Muscle of arm (tissue), 14 donors: ENCODE measurements at places on chromosomes 7 and 10.

DNA sequence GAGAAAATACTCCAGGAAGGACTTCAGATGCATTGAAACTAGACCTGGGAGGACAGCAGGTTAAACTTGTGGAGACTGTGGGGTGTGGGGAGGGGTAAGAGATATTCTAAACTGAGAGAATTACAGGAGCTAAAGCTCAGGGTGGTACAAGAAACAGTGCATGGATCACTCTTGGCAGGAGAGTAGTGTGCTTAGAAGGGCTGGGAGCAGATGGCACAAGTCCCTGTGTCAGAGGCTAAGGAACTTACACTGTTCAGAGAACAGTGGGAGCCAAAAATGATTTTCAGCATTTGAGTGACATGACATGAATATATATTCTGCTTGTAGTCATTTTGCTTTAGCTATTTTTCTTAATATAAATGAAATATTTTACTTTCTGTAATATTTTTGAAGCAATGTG is 36.0 kb upstream of the LAMB1 start:
- DNase-seq: no peak

GRCh38 chr7:94741179-94741578 is 85.2 kb upstream of the SGCE start:
- DNase-seq: no peak

- DNase-seq: no peak
Measured at GRCh38 chr10:74641659-74642058, 184.7 kb upstream of the KAT6B start.

DNA sequence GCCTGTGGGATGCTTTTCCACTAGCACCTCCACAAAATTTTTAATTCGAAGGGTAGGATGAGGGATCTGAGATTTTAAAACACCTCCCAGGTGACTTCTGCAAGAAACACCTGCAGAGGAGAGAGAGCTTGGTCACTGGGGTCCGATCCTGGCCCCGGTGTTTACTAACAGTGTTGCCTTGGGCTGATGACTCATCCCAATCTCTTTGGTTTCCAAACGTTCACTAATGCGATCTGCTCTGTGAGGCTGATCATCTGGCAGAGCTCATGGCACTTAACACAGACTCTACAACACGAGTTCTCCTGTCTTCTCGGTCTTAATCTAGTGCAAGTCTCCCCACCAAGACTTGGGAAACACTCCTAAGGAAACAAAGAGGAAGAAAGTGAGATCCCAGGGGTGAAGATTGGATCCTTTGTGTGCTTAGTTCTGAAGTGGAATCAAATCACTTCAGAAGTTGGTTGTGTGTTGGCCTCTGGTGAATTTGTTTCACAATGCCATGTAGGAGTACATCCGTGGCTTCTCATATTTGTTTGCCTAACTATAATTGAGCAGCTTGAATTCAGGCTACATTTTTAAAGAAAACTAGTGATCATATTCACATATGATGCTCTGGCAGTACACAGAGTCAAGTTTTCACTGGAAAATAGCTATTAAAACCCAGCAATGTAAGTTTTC is 407.9 kb downstream of the NRG3 start:
- no peak for DNase-seq

- DNase-seq: no peak
Measured at GRCh38 chr7:148581624-148582023, 8.9 kb upstream of the C7orf33 start.

- no peak for DNase-seq
Measured at GRCh38 chr10:11387551-11388222, 223.8 kb downstream of the USP6NL start.

DNA sequence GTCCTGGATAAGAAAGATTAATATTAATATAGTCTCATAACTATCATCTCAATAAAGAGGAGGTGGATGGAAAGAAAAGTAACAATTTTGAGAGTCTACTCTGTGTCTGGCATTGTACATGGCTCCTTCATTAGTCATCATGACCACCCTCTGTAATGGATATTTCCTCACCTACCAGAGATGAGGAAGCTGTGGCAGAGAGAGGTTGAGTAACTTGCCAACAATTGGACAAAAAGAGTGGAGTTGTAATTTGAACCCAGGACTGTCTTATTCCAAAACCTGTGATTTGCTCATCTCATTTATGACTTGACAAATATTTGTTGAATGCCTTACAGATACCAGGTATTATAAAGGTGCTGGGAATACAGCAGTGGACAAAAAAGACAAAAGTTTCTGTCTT is 2.1 kb upstream of the IDE start:
- no peak for DNase-seq

DNA sequence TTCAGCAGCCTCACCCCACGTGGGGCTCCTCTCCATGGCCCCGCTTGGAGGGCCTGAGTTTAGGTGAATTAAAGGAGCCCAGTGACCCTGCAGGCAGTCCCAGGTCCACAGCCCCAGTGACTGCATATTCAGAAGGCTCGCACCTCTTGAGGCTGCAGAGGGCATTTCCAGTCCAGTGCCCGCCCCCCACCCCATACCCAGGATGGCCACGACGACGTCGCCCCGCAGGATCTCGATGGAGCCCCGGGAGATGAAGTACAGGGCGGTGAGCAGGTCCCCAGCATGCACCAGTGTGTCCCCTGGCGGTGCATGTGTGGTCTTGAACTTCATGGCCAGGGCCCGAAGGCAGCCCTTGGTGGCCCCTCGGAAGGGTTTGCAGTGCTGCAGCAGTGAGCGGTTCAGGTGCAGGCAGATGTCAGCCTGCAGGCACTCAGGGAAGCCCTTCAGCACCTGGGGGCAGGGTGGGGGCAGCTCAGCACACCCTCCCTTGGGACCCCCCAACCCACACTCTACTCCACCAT is 28.1 kb downstream of the KCNH2 start:
- DNase-seq: no peak

DNA sequence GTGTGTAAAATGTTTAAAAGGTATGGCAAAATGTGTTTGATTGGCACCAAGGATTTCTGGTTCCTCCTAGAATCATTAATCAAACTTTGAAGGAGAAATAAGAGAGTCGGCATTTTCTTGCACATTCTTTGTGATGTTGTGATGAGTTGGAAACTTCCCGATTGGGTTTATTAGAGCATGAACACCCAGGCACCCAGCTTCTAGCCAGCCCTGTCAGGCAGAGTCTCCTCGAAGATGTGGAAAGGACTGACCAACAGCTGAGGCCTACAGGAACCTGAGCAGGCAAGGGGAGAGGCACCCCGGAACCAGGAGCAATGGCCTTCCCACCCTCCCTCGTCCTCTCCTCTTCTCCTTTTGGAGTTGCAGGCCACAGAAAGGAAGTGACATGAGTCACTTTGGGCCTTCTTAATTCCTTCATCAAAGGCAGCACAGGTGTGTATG is 68.7 kb downstream of the EGFR start:
- DNase-seq: no peak

GRCh38 chr10:49541762-49542161 is 2.8 kb upstream of the ERCC6 start:
- DNase-seq: no peak

DNA sequence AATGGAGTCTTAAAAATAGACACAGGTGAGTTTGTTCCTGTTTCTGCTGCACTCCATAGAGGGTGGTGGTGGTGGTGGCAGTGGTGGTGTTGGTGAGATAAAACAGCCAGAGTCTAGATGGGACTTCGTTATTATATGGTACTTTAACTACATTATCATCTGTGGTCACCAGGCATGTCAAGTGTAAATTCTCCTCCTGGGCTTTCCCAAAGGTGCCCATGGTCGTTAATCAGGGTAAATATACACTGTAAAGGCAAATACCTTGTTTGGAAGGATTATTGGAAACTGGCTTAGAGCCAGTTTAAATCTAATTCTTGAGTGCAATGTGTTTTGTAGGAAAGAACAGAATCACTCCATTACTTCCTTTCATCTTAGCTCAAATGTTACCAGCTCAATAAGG is 21.5 kb upstream of the COMMD3 start:
- DNase-seq: no peak

GRCh38 chr10:78212786-78213175 is 179.1 kb downstream of the RPS24 start:
- no peak for DNase-seq

DNA sequence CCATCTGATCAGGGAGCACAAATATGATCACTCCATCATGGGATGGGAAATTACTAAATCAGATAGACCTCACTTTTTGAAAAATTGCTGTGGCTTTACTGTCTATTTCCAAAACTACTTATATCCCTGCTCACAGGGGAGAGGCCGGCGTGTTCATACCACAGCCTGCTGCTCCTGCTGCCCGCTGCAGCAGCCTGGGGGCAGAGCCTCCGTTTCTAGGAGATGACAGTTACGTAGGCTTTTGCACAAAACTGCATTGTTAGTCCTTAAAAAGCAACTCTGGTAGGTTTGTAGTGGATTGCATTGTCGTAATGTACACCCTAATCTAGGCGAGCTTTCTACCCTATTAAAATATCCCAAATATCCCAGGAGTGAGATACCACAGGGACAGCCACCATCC is 203.7 kb downstream of the EBF3 start:
- DNase-seq: no peak

DNA sequence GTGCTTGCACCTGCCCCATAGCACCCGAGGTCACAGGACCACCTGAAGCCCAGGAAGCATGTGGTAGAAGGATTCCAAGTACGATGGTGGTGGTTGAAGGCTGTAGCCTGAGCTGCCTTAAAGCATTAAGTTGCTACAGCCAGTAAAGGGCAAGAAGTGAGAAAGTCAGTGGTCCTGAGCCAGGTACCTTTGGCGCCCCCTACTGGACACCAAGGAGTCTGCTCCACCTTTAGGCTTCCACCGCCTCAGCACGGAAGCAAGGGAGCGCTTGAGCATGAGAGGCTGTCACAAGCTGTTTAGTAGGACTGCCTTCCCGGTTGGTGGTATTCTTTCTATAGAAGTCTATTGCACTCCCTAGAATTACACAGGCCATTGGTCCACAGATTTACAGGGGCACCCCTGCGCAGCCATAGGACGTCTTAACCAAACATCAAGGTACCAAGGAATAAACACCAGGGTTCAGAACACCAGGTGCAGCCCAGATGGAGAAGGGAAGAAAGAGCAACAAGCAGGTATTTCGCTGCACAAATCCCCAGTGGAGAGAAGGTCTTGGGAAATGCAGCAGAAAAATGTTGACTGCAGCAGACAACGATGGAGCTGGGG is 2.2 kb downstream of the CRTAC1 start:
- no peak for DNase-seq

DNA sequence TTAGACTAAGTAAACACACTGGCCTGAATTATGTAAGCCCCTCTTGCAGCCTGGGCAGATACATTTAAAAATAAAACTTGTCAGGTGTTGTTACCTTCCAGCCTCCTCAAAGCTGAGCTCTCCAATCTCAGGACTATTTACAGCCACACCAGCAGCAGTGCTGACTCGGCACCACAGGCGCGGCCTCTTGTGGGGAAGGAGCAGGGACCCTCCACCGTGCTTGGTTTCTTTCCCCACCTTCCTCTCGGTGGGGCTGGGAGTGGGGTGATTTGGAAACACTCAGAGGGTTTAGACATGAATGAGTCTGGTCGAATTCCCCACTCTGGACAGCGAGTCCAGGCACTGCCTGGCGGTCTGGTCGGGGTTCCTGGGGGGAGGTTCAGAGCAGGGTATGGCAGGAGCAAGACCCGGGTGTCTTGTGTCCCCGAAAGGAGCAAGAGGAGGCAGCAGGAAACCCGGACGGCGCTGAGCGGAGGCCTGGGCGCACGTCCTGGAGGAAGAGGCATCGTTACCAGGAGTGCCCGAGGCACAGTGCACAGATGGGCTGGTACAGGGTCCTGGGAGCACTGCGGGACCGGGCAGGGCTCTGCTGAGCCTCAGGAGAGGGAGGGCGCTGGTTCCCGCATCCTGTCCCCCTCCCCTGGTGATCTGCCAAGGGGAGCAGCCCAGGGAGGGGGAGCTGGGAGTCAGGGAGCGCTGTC is 29.2 kb upstream of the CFAP46 start:
- no peak for DNase-seq

GRCh38 chr10:22137542-22137941 is 80.3 kb downstream of the EBLN1 start:
- no peak for DNase-seq

- DNase-seq: no peak
Measured at GRCh38 chr7:105791926-105792325, 84.5 kb downstream of the ATXN7L1 start.

GRCh38 chr10:78313048-78313381 is 279.4 kb downstream of the RPS24 start:
- DNase-seq: no peak
